ENCODE measurements at places on chromosomes 4 and X.
A peak's percentile ranks its signal among the peaks of the same experiment; 100 is the strongest.

DNA sequence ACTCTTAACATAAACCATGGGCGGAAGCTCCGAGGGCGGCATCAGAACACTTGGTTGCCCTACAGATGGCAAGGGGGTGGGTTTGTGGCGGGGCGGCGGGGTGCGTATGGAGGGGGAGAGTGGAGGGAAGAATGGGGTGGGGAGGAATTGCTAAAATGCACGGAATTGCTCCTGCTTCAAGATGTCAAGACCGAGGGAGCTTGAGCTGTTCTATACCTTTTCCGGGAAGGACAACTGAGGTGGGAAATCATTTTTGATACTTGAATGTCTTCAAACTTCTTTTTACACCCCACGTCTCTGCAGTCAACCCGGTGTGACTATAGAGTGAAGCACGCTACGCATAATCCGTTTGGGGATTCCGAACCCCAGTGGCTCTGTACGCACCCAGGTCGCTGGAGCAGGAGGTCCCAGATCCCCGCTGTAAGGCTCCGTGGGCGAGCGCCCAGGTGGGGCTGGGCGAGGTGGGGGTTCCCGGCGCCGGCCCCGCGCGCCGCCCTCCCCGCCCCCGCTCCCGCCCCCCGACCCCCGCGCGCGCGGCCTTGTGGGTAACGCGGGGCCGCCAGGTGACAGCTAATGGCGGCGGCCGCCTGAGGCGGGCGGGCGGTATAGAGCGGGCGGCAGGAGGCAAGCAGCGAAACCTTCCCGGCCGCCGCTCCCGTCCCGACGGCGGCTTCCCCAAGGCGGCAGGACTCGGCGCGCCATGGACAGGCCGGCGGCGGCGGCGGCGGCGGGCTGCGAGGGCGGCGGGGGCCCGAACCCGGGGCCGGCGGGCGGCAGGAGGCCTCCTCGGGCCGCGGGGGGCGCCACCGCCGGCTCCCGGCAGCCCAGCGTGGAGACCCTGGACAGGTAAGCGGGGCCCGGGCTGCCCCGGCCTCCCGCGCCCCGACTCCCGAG lies at the start of gene MTMR1:
MTMR1 (plus strand) TSS at position 566 of the 894 bp plus-strand sequence; CDS start at position 701, 135 bp downstream.
- peak; percentile 40 for DNase-seq

- no peak for DNase-seq
Measured at GRCh38 chr4:18252052-18252451, 230.5 kb upstream of the LCORL start.

- DNase-seq: no peak
Measured at GRCh38 chr4:113003841-113004240, 45.6 kb upstream of the ANK2 start.

DNA sequence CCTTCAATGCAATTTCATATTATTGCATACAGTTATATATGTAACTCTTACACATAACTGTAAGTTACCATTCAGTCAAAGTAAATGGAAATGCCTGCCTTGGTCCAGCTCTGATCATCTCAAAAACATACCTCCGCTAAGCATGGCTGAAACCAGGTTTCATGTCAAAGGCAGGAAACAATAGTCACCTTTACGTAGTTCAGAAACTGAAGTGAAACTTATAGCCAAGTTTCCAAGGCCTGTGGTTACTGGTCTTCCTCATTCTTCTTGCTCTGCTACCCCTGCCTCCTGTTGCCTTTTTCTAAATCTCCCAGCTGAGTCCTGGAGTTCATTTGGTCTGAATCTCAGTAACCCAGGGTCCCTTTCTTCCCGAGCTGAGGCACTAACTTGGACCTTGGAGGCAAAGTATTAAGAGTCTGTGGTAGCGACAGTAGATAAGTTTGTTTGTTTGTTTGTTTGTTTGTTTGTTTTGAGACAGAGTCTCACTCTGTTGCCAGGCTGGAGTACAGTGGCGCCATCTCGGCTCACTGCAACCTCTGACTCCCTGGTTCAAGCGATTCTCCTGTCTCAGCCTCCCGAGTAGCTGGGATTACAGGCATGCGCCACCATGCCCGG lies 30.8 kb downstream of the DAPP1 start:
- DNase-seq: no peak

- DNase-seq: no peak
Measured at GRCh38 chr4:2322841-2323240, 60.9 kb upstream of the MXD4 start.

GRCh38 chrX:122363112-122363795 lies 820.8 kb upstream of the GRIA3 start:
- DNase-seq: no peak

- no peak for DNase-seq
Measured at GRCh38 chr4:133190098-133190497, 41.0 kb downstream of the PCDH10 start.

DNA sequence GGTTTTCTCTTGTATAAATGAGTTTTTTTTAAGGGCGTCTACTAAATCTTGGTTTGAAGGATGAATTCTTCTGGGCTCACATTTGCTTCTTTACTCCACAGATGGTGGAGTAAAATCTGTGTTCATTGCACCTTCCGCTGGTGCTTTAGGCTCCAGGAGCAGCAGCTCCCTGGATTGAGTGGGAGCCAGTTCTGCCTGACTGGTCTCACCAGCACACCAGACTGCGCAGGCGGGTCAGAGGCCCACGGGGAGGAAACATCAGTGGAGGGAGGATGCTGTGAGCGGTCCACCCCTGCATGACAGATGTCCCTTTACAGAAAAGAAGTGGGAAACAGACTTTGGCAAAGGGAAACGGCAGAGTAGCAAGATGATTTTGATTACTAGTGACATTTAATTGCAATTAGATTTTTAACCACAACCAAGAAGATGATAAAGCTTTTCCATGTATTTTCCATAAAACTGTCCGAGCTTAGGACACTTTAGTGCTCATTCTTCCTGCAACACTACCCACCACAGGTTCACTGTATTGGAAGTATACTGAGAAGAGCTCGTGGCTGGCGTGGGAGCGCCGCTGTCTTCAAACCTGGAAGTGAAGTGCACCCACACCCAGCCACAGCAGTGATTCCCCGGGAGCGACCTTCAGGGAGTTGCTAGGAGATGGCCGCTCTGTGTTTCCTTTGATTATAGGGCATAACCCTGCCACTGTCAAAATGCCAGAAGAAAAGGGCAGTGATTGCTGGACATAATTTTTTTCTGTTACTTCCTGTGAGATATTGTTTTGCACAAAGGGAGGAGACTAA lies 95.2 kb downstream of the SORBS2 start:
- DNase-seq: no peak

DNA sequence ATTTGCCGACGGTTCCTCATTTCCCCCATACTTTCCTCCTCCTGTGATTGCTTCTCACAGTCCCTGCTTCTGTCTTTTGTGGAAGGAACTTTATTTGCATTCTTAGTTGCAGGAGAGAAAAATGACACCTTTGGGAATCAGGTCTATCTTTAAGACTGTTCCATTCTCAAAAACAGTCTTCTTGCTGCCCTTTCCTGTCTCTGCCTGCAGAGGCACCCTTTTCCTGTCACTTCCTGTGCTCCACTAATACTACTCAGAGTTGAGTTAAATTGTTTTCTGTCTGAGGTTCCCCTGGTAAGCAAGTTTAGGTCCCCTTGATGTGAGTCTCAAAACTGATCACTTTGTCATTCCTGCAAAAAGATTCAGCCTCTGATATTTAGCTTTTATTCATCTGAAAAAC lies 208.8 kb upstream of the CLNK start:
- no peak for DNase-seq

GRCh38 chr4:84799318-84799717 lies 167.2 kb downstream of the WDFY3 start:
- no peak for DNase-seq

- no peak for DNase-seq
Measured at GRCh38 chr4:41468122-41468521, 69.8 kb upstream of the LIMCH1 start.

DNA sequence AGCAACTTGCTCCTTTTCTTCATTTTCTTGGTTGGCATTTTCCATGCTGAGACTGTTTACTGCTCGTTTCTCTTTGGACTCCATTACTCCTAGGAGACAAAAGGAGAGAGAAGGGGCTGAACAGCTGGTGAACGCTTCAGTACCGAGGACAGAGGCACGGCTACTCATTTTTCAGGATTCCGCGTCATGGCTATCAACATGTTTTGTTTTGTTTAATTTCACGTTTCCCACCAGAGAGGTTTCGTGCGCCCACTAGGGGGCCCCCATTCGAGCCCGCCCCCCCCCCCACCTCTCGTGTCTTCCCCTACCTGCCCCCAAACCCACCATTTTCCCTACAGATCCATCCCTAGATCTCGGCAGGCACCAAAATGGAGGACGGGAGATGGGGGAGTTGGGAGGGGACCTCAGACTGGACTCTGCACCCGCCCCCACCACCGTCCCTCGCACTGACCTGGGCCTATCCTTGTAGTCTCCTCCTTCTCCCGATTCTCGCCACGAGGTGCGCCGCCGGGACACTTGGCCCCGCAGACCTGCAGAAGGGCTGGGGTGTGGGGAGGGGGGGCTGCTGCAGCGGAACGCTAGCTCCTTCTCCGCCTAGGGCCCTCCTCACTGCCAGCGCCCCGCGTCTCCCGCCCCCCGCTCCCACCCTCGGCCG lies 653 bp downstream of the BEX1 start:
- DNase-seq: no peak

DNA sequence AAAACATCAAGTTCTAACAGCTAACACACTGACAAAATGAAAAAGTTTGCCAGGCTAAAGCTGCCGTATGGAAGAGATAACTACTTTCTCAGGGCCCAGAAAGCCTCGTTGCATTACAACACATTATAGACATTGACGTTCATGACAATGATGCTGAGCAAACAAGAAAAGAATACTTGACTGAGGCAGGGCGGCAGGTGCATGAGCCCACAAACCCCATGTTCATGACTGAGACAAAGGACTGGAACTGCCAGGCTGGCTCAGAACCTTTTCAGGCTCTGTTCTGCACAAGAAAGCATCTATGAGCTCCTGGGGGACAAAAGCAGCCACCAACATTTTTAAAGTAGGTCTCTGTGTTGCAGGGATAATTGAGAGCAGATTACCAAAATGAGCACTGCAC lies 13.6 kb downstream of the TLR6 start:
- DNase-seq: no peak

GRCh38 chr4:52640808-52641565 lies 18.1 kb downstream of the USP46 start:
- DNase-seq: no peak

GRCh38 chrX:19448077-19448476 lies 67.2 kb downstream of the MAP3K15 start:
- no peak for DNase-seq

GRCh38 chr4:36243355-36244256 lies 708 bp downstream of the ARAP2 start:
- peak; percentile 48 for DNase-seq

DNA sequence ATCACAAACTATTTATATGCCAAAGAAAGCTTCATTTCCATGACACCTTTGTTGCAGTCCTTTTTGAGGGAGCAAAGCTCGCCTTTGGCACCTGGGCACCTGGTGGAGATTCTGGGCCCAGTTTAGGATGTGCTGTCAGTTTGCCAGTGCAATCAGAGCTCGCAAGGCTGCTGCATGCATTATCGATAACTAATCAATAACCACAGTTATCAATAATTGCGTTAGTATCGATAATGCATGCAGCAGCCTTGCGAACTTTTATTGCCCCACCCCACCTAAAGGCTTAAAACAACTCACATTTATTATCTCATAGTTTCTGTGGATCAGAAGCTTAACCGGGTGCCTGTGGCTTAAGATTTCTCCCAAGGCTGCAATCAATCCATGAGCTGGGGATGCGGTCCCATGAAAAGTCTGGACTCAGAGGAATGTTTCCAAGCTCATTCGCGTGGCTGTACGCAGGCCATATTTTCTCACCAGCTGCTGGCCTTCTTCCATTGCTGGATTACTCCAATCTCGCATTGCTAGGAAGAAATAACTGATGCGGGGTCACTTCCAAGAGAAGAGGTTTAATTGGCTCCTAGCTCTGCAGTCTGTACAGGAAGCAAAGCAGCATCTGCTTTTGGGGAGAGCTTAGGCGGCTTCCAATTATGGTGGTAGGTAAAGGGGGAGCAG lies 6.2 kb upstream of the AFAP1 start:
- no peak for DNase-seq

DNA sequence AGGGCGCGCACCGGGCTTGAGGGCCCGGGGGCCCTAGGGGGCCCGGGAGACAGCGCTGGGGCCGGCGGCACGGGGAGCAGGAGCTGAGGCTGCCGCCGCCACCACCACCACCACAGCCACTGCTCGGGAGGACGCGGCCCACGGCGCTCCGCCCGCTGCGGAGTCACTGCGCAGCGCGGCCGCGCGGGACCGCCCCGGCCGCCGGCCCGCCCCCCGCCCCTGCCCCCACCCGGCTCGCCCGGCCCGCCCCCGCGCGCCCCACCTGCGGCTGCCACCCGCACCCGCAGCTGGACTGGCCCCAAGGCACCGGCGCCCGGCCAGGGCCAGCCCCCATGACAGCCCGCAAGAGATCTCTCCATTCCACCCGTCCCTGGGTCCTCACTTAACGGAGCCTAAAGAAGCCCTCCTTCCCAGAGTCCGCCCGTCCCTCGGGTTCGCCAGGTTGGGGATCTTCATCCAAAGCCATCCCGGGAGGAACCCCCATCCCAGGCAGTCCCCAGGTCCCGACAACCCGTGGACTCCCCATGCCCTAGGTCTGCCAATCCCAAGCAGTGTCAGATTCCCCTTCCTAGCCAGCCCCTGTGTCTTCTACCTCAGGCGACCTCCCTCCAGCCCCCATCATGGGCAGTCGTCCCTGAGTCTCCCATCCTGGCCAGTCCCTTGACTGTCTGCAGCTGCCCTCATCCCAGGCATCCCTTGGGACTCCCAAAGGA lies 40.0 kb upstream of the IQSEC2 start:
- peak; percentile 49 for DNase-seq

DNA sequence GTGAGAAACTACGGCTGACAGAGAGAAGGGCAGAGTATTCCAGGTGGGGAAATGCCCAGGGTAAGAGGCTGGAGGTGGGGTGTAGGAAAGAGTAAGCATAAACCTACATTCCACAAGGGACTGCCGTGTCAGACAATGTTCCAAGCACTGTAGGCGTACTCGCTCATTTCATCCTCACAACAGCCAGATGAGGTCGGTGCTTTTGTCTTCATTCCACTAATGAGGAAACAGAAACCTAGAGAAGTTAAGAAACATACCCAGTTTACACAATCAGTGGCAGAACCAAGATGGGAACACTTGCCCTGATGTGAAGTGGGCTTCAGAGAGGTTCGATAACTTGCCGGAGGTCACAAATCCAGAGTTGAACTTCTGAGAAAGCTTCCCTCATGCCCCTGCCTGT lies 4.6 kb downstream of the SASH3 start:
- no peak for DNase-seq

DNA sequence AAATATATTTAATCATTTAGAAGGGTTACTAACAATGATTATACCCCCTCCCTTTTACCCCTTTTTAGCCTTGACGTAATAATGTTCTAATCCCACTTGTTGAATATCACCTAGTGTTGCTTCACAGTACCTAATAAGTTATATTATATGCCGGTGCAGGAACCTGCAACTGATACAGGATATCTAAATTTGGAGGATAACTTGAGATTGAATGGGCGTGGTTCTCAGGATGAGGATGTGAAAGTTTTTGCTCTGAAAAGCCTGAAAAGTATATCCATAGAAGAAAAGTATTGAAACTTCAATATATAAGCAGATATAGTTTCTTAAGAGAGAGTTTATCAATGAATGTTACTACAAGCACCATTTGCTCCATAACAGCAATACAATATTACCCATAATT lies 59.8 kb downstream of the ZNF711 start:
- DNase-seq: no peak

All from 8988T (cell line).